Right lobe of liver (tissue), 6 donors: ENCODE measurements at places on chromosomes 3 and 15. TPM values are rescaled to one million over a fixed set of nuclear protein-coding genes. Genes with fewer than 3 reads are reported as not detected.

GRCh38 chr3:127228866-127229265, 35.9 kb downstream of the PRR23E start:
- H3K4me3 ChIP-seq: no peak overlapping the region
- no peak overlapping the region for H3K27ac ChIP-seq
- H3K36me3 ChIP-seq: no peaks in the 10 kb centered on the region
- no peaks in the 10 kb centered on the region for H3K27me3 ChIP-seq
- no peak for DNase-seq

The SPATA12 gene
- total RNA-seq: not detected

DNA sequence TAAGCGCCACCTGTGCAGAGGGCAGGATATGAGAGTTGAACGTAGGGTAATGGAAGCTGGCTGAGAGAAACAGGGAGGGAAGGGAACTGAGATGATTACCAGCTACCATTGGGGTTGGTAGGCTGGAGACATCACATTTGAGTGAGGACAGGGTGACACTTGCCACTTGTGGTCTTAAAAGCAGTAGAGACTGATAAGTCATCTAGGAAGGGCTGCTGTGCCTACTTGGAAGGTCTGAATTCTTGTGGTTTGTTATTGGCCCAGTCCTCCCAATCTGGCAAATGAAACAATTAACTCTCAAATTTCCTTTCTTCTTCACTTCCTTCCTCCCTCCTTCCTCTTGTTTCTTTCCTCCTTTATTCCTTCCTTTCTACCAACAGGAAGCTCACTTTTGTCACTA, 46.8 kb downstream of the COL6A5 start:
- H3K4me3 ChIP-seq: no peak overlapping the region
- no peaks in the 10 kb centered on the region for H3K36me3 ChIP-seq
- no peak overlapping the region for H3K27ac ChIP-seq
- no peak for DNase-seq

The SHQ1 gene
- total RNA-seq: 8.6 TPM

DNA sequence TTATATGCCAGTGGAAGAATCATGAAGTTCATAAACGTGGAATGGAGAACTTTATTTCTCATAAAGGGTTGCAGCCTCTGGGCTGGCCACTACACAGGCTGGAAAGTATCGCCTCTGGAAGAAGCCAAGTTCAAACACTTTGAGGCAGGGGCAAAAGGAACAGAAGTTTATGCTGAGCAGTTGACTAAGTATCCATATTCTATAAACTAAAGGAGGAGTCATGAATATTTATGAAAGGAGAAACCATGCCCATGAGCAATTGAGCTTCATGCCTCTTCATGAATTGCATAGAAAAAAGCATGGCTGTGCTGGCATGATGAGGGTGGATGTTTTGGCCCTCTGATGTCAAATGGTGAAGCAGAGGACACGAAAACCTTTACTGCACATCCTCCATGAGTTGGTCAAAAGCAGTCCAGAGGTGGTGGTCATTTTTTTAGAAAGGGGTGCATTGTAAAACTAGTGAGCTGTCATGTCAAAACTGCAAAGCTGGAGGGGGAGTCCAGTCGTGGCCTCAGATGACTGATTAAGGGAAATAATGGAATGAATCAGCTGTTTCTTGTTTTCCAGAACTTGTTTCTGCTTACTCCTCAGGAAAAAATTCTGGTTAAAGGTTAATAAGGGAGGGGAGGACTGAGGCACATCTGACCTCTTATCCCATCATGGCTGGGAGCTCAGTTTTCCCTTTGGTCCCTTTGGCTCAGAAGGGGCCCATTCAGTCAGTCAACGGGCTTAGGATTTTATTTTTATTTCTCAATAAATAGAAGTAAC, 276.7 kb downstream of the CHL1 start:
- no peaks in the 10 kb centered on the region for H3K36me3 ChIP-seq
- DNase-seq: no peak

DNA sequence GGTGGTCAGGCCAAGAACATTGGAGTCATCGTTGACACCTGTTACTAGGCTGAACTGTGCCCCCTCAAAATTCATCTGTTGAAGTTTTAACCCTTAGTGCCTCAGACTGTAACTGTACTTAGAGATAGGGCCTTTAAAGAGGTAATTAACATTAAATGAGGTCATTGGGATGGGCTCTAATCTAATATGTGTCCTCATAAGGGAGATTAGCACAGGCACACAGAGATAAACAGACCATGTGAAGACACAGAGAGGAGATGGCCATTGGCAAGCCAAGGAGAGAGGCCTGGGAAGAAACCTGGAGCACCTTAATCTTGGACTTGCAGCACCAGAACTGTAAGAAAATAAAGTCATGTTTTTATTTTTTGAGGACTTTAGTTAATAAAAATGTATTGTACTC, 59.6 kb downstream of the PLCL2 start:
- H3K36me3 ChIP-seq: no peaks in the 10 kb centered on the region
- H3K27me3 ChIP-seq: no peaks in the 10 kb centered on the region
- no peak overlapping the region for H3K27ac ChIP-seq
- H3K4me1 ChIP-seq: no peaks in the 10 kb centered on the region

DNA sequence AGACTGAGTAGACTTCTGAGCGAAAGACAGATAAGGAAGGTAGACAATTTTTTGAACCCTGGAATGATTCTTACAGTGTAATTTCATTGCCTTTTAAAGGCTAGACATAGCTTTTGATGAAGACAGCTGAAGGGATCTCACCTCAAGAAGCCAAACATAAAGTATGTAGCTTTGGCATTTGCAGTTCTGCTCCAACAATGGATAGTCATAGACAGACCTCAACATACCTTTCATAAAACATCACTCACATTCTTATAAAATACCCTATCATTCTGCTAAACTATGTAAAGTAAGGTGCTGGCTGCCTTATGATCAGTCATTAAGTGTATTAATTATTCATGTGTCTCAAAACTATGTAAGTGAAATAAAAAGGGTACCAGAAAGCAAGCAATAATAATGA, 70.0 kb downstream of the UBE3A start:
- peaks cover 14% of the 10 kb centered on the region for H3K36me3 ChIP-seq
- H3K4me1 ChIP-seq: no peaks in the 10 kb centered on the region
- DNase-seq: no peak
- H3K27me3 ChIP-seq: no peaks in the 10 kb centered on the region

The SLC7A14 gene
- total RNA-seq: not detected

DNA sequence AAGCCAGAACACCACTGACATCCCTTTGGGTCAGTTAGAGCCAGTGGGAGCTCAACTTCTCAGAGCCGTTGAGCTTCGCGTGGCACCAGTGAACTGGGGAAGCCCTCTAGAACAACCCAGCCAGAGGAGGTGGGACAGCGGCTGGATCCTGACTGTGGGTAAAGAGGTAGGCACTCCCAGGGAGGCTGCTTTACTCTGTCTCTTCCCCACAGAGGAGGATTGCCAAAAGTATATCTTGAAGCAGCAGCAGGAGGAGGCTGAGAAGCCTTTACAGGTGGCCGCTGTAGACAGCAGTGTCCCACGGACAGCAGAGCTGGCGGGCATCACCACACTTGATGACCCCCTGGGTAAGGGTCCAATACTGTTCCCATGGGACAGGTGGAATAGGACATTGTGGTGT, 1.2 kb downstream of the MYD88 start:
- no peaks in the 10 kb centered on the region for H3K27me3 ChIP-seq
- no peaks in the 10 kb centered on the region for H3K4me1 ChIP-seq
- H3K27ac ChIP-seq: no peak overlapping the region
- DNase-seq: peak; percentile 50
- H3K36me3 ChIP-seq: peaks cover 10% of the 10 kb centered on the region
- peak overlapping the region; percentile 73 for H3K4me3 ChIP-seq

GRCh38 chr15:65947041-65947440, 77.8 kb downstream of the RAB11A start:
- no peak overlapping the region for H3K27ac ChIP-seq
- no peaks in the 10 kb centered on the region for H3K27me3 ChIP-seq
- no peak overlapping the region for H3K4me3 ChIP-seq
- DNase-seq: no peak

DNA sequence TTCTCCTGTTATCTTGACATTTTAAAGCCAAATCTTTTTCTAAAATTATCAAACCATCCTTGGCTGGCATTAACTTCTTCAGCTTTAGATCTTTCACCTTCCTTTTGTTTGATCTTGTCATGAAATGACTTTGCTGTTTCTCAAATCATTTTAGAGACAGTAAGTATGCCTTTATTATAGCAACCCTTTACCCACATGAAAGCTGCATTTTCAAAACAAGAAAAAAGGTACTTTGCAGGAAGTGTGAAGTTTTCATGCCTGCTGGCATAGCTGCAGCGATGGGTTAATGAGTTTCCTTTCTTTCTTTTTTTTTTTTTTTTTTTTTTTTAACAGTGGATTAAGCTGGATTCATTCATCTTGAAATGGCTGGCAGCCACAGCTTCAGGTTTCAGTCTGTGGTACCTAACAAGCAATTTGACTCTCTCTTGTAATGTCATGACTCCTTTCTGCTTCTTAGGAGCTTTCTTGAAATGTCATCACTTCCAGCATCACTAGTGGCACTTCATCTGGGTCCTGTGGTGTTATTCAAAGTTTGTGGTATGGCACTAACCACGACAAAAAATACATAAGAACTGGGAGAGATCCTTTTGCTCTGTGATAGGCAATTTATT, 18.8 kb downstream of the SLC25A26 start:
- DNase-seq: no peak
- no peak overlapping the region for H3K27ac ChIP-seq
- no peaks in the 10 kb centered on the region for H3K36me3 ChIP-seq
- no peaks in the 10 kb centered on the region for H3K27me3 ChIP-seq
- H3K4me1 ChIP-seq: no peaks in the 10 kb centered on the region

DNA sequence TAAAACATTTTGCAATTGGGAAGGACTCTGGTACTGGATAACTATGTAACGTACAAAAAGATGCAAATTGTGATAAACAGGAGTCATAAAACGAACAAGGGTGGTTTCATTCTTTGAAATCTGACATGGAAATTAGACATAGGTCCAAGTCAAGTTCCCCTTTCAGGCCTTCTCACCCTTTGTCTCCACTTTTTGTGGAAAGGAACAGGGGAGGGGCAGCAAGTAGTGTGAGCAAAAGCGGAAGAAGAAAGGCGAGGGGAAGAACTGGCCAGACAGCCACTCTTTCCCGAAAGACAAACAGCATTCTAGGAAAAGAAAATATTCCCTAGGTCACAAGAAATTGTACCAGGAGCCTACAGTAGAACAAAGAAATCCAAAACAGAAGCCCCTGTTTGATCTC, 52.6 kb downstream of the MCF2L2 start:
- no peaks in the 10 kb centered on the region for H3K27me3 ChIP-seq
- no peak overlapping the region for H3K27ac ChIP-seq
- no peaks in the 10 kb centered on the region for H3K4me1 ChIP-seq
- H3K4me3 ChIP-seq: no peak overlapping the region

GRCh38 chr15:89197503-89197971, 23.8 kb downstream of the RLBP1 start:
- DNase-seq: no peak
- H3K4me1 ChIP-seq: no peaks in the 10 kb centered on the region
- H3K4me3 ChIP-seq: no peak overlapping the region
- no peaks in the 10 kb centered on the region for H3K27me3 ChIP-seq
- H3K36me3 ChIP-seq: no peaks in the 10 kb centered on the region

DNA sequence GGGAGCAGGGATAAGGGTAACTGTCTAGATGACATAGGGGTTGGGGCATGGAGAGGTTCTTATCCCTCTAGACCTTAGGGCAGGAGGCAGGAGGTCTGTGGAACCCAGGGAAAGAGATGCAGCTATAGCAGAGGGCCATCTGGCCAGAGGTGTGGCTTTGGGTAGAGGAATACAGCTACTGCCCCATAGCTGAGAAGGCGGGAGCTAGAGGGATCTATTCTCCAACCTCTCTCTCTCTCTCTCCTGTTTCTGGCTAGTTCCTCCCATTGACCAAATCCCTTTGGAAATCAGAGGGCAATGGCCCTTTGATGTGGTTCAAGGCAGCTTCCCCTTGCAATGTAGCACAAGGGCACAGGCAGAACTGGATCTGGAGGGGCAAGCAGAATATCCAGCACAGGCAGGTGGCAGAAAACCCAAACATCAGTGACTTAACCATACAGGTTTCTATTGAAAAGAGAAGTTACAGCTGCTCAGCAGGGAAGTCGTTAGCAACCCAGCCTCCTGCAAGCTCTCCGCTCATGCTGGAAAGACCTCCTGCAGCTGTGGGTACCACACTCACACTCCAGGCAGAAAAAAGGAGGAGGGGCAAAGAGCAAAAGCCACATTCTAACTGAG, 22.3 kb upstream of the LMOD3 start:
- no peaks in the 10 kb centered on the region for H3K27me3 ChIP-seq
- no peaks in the 10 kb centered on the region for H3K36me3 ChIP-seq
- no peaks in the 10 kb centered on the region for H3K4me1 ChIP-seq
- H3K4me3 ChIP-seq: no peak overlapping the region

The SLC9A9 gene
- 5.7 TPM for total RNA-seq

DNA sequence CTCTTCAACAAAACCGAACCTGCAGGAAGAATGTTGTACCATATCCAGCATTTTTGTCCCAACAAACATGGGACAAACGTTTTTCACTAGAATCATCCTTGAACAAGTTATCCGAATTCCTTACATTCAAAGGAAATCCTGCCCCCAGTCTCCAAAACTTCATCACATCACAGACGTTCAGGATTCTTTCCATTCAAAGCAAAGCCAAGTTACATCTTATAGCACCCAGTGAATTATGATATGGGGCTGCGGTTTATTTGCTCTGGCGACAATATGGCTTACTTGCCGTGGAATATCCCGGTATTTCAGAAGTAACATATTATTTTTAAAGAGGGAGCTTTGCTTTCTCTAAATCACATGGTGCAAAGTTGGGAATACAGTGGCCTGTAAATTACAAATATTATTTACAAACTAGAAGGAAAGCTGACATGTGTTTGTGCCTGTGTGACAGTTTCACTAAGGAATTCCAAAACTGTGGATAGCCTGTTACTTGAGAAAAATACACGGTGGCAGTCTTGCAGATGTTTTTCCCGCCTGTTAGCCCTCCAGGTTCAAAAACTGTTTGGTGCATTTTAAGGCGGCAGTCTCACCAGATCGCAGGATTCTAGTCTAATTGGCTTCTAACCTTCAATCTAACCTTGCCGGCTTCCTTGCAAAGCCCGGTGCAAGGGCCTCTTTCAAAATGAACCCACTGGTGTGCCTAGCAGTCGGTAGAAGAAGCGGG, 736 bp upstream of the MBNL1 start:
- peak overlapping the region; percentile 97 for H3K27ac ChIP-seq
- H3K36me3 ChIP-seq: no peaks in the 10 kb centered on the region
- no peaks in the 10 kb centered on the region for H3K27me3 ChIP-seq
- no peaks in the 10 kb centered on the region for H3K4me1 ChIP-seq

- H3K27me3 ChIP-seq: no peaks in the 10 kb centered on the region
- H3K4me3 ChIP-seq: no peak overlapping the region
- H3K4me1 ChIP-seq: peaks cover 6% of the 10 kb centered on the region
- no peaks in the 10 kb centered on the region for H3K36me3 ChIP-seq
- no peak overlapping the region for H3K27ac ChIP-seq
Measured at GRCh38 chr15:62945760-62946159, 96.8 kb upstream of the TPM1 start.

The PRRT3 gene
- total RNA-seq: 0.19 TPM
